Activated naive CD8-positive, alpha-beta T cell treated with anti-CD3 and anti-CD28 coated beads for 36 hours (primary cell): ENCODE measurements at places on chromosomes 6 and 20. TPM values are rescaled to one million over a fixed set of nuclear protein-coding genes. Genes with fewer than 3 reads are reported as not detected.
A peak's percentile ranks its signal among the peaks of the same experiment; 100 is the strongest.

Gene MARCKS
- total RNA-seq, result 0.70 TPM

Gene ADTRP
- 31.5 TPM for total RNA-seq

Gene FOXF2
- not detected for total RNA-seq

Gene BMP6
- total RNA-seq, result not detected

- no peak for DNase-seq
Measured at GRCh38 chr6:139612135-139612465, 237.7 kb upstream of the CITED2 start.

GRCh38 chr6:163708466-163708865, 293.9 kb downstream of the QKI start:
- DNase-seq, result no peak

GRCh38 chr6:30570740-30571074, 535 bp upstream of the ABCF1 start:
- DNase-seq, result no peak

DNA sequence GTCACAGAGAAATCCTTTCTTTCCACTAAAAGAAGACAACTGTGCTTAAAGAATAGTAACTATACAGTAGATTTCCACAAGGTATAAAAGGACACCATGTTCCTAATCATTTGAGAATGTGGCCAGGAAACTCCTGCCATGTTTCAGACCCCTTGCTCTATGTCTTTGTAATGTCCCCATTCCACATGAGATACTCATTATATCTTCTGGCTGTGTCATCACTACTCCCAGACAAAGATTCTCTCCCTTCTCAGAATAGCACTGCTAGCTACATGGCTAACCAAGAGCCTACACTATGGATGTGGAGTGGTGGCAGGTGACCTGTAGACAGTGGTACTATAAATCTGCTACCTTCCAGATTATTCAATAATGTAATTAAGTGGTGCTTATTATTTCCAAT, 218.1 kb upstream of the MCHR2 start:
- no peak for DNase-seq

DNA sequence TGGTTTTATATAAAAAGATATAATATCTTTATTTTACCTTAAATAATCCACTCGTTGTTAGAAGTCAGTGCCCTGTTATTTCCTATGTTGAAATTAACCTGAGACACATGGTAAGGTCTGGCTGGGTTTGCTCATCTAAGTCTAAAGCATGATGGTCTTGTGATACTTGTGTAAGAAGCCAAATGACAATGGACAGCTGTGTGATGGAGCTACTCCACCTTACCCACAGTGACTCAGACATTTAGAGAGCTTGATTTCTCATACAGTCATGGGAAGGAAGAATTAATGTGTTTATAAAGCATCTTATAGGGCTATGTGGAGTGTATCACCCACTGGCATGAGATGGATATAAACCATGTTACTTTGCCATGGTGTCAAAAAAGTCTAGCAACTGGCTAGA, 11.7 kb downstream of the CTCFL start:
- DNase-seq, result no peak

- DNase-seq, result no peak
Measured at GRCh38 chr20:62949153-62949821, 3.2 kb upstream of the SLC17A9 start.

DNA sequence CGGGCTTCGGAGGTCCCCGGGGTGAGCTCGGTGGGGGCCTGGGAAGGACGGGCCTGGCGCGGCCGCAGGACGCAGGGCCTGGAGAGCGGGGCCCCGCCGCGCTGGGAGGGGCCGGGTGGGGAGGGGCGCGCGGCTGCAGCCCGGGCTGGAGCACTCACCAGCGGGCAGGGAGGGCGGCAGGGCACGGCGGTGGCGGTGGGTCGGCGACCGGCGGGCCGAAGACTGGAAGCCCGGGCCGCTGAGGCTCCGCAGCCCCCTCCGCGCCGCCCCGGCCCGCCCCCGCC, at the start of gene GATA5:
Gene GATA5 (minus strand): TSS at position 224 of the 284 bp plus-strand sequence. CDS start 474 bp downstream, outside the sequence.
- DNase-seq, result no peak

- peak; percentile 25 for DNase-seq
Measured at GRCh38 chr6:27838945-27839625, 73.1 kb downstream of the OR2B2 start.

GRCh38 chr20:19934792-19935491, 82.2 kb upstream of the NAA20 start:
- no peak for DNase-seq

- DNase-seq, result no peak
Measured at GRCh38 chr20:37114012-37114411, 18.2 kb upstream of the RBL1 start.

DNA sequence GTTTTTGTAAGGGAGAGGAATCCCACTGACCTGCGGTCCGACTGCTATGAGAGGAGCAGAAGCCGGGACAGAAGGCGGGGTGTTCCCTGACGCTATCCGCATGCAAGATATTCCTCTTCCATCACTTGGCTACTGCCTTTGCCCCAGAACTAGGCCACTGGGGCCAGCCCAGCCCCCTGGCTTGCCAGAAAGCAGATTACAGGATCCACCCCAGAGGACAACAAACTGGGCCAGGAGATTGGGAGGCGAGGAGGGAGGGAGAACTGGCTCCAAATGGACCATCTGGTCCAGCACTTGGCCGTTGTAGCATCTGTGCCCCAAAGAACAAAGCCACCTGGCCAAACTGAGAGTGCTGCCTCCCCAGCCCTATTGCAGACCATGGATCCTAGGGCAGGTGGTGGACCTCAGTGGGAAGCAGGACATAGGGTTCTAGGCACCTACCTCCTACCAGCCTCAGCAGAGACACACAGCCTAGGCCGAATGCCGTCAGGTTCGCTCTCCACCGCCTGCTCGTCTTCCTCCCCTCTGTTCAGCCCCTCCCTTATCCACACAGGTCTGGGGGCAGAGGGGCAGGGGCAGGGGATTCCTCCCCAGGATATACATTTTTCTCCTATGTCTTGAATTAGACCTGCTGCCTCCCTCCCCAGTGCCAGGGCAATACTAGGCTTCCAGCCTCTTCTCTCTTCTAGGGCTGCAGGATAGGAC, 4.0 kb downstream of the MDGA1 start:
- DNase-seq, result no peak

DNA sequence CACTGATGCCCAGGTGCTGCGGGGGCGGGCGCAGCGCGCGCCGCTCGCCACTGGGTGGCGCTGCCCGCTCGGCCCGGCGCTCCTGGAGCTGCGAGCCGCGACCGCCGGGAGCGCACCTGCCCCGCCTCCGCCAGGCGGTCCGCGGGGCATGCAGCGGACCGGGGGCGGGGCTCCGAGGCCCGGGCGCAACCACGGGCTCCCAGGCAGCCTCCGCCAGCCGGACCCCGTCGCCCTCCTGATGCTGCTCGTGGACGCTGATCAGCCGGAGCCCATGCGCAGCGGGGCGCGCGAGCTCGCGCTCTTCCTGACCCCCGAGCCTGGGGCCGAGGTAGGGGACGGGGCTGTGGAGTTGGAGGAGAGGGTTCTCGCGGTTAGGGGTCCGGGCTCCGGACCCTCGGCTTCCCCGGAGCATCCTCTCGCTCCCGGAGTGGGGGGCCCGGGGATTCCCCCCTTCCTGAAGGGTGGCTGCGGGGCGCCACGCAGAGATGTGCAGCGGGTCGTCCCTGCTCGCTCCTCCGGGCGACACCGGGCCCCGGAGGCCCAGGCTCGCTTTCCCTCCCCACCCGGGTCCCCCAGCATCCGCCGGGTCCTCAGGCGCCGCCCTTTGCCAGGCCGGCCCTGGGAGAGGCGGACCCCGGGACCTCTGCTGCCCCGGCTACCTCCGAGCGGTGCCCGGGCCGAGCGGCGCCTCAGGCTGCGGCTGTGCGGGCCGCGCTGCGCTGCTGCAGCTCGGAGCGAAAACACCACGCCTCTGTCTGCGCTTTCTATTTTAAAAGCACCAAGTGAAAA, at the start of gene BCAS4:
Gene BCAS4 (plus strand): TSS at position 216 of the 789 bp plus-strand sequence. CDS start 23 bp downstream, at position 239.
- DNase-seq, result peak; percentile 95

DNA sequence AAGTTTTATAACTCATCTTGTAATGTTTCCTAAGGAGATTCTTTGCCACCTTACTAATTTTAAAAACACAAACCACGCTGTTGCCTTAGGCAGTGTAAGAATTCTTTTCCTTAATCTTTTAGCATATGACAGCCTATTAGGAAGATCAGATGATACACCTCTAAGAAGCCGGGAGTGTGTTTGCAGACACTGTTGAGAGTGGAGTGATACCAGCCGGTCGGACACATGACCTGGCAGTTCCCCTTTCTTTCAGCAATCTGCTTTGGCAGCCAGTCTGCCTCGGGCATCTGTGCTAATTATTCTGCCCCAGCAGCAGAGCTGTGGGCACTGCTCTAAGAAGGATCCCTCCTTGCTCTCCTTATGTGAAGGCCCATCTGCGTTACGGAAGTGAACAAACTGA, 50.9 kb downstream of the PLCB4 start:
- no peak for DNase-seq

DNA sequence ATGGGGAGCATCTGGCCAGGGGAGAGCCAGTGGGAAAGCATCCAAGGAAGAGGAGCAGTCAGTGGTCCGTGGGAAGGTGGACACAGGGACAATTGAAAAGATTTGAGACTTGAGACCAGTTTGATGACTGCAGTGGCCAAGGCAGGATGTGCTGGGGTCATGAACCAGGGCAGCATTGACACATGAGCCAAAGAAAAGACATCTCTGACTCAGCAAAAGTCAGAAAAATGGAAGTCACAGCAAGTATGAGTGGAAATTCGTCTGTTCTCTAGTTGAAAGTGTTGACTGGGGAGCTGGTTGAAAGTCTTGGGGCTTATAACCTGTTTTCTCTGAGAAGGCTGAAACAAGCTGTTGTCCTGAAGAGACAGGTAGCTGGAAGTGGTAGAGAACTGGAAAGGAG, 31.3 kb downstream of the RAB22A start:
- DNase-seq, result no peak

GRCh38 chr6:28474441-28475219, 31.3 kb upstream of the ZSCAN23 start:
- peak; percentile 12 for DNase-seq

DNA sequence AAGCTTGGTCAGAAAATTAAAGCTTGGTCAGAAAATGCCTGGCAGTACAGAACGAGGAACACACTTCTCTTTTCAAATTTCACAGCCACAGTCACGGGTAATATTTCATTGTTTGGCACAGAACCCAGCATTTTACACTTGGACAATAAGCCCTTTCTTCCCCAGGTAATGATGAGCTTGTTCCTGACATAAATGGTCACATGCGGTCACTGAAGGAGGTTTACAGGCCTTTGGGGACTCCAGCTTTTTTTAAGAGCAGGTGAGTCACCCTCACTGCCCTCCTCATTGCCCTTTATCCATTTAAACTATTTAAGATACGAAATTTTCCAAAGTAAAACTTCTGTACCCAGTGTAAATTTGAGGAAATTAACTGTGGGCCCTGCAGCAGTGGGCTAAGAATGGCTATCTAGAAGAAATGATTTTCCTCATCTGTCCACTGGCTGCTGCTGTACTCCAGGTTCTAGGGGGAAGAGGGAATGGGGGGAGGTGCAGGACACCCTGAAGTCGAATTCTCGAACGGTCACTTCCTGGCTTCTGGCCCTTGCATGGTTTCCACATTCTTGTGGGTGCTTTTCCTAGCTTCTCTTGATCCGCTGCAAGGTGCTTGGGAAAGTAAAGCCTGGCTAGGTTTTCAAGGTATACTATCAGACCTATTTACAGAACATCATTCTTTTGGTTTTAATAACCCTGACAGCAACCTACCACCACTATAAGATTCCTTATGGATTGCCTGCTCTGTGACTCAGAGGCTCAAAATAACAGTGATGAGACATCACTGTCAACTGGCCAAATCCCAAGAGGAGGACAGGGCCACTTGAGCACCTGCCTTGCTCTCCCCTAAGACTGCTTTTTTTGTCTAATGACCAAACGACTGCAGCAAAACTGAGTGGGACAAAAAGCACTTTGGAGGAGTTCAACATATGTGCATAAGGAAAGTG, 75.8 kb downstream of the PREP start:
- no peak for DNase-seq

GRCh38 chr6:153160221-153160620, 29.1 kb upstream of the RGS17 start:
- DNase-seq, result no peak

- DNase-seq, result no peak
Measured at GRCh38 chr6:137177611-137178010, 4.2 kb upstream of the IL22RA2 start.

- DNase-seq, result no peak
Measured at GRCh38 chr6:14292119-14292518, 174.5 kb downstream of the CD83 start.

DNA sequence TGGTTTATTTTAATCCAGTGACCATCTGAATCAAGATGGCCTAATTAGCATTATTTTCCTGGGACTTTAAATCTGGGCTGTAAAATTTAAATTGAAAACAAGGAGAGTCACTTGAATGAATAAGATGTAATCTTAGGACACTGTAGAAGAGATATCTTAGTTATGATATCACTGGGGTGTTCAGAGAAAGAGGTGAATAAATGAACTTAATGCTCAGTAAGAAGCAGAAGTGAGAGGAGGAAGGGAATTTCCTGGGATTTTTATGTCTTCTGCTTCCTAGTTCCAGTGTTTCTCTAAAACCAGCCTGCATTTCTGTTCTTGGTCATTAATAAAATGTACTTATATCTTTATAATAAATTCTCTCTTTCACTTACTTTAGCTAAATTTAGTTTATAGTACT, 136.8 kb upstream of the PTPRK start:
- no peak for DNase-seq
